ENCODE measurements at places on chromosomes 3 and 15.

DNA sequence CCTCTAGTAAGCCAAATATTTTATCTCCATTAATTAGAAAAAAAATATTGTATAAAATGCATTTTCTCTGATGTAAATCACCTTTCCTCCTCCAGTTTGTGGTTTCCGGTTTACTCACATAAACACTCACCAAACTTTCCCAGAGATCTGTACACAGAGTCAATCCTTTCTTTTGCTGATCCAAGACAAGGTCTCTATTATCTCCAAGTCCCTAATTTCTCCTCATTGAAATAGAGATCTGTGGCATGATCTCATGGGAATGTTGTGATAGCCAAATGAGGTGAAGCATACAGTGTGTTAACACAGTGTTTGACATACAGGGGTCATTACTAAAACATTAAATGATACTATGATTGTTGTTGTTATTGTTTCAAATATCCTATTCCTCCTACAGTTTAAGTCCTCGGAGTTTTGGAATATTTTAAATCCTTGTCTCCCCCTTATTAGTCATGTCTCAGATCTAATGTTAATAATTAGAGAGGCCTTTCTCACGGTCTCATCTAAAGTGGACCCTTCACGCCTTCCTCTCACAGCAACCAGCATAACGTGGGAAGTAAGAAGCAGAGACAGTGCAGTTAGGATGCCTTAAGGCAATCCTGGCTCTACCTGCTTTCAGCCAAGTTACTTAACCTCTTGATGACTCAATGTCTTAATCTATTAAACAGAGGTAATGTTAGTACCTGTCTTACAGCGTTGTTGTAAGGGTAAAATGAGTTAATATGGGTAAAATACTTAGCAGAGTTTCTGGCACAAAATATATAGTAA, 333.3 kb downstream of the GRM7 start:
- no peak for DNase-seq

DNA sequence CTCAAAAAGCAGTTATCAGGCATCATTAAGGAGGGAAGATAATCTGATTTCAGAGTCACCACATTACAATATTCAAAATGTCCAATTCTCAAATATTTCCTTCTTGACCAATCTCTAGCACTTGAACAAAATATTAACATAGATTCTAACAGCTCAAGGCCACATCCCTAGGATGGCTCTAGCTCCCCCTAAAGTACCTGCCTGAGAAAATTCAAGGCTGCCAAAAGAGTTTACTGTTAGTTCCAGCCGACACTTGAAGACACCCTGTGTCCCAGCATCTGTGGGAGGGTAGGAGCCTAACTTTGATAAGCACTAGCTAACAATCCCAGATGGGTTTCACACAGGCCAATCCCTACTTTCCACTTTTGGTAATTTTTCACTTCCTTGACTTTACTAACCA, 10.4 kb downstream of the NSMCE3 start:
- no peak for DNase-seq

- DNase-seq, result no peak
Observed at GRCh38 chr15:87967951-87968350, 288.6 kb downstream of the NTRK3 start.

DNA sequence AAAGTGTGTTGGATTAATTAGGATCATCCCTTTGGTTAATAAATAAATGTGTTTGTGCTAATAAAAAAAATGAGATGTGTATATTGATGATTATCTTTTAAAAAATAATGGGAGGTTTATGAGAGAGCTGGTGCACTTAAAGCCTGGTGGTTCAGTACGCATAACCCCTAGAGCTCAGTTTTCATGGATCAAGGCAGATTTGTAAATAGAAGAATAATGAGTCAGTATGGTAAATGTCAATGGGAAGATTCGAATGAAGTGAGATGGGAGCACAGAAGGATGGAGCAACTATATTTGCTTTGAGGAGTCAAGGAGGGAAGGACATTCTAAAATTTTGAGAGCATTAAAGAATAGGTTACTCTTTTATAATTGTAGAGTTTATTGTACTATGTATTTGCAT, 35.4 kb downstream of the AKAP13 start:
- no peak for DNase-seq
